ENCODE measurements at places on chromosomes 13 and 19. TPM values are rescaled to one million over a fixed set of nuclear protein-coding genes. Genes with fewer than 3 reads are reported as not detected.

Gene C19orf25
- total RNA-seq: 19.9 TPM

Gene ZNF99
- not detected for total RNA-seq

GRCh38 chr13:110248449-110249143 lies 58.4 kb downstream of the COL4A1 start:
- no peaks in the 10 kb centered on the region for H3K36me3 ChIP-seq
- no peak for DNase-seq
- no peak overlapping the region for H3K4me3 ChIP-seq
- H3K4me1 ChIP-seq: no peaks in the 10 kb centered on the region
- H3K27me3 ChIP-seq: peaks cover 11% of the 10 kb centered on the region

DNA sequence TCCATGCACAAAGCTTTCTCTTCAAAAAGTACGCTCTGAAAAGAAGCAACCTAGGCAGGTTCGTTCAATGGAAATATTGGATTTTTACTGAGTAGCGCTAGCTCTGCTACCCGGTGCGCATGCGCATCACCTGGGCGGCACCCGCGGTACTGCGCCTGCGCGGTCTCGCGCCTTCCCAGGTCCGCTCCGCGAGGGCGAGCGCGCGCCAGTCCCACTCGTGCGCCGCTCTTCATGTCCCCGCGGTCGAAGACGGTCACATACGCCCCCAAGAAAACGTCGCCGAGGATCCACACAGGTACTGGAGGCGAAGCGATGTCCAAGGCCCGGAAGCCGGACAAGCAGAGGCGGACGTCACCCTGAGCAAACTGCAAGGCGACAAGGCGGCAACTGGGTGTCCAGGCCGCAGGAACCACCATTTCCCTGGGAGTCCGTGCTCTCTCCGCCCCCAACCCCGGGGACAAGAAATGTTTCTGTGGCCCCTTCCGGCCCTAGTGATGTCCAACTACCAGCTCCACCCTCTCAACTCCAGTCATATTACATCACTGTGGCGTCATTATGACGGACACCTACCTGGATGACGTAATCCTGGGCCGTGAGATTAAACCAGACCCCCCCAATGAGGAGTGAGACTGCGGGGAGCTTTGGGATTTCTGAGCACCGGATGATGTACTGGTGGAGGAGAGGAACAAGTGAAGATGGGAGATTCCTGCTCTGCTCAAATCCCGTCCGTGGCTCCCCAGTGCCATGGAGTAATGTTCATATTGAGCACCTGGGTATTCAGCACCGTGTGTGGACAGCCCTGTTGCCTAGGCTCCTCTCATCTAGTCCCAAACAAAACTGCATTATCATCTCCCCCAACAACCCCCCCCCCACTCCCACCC lies 4.8 kb upstream of the KCNC3 start:
- H3K27ac ChIP-seq: peak overlapping the region; percentile 90
- H3K27me3 ChIP-seq: peaks cover 21% of the 10 kb centered on the region
- peak overlapping the region; percentile 75 for H3K4me3 ChIP-seq
- peaks cover 16% of the 10 kb centered on the region for H3K36me3 ChIP-seq
- DNase-seq: peak; percentile 91
- H3K4me1 ChIP-seq: peaks cover 55% of the 10 kb centered on the region

Gene S1PR2
- total RNA-seq: 8.1 TPM

Data from activated CD4-positive, alpha-beta T cell treated with anti-CD3 and anti-CD28 coated beads for 36 hours (primary cell).